ENCODE measurements at places on chromosomes 5 and 9. TPM values are rescaled to one million over a fixed set of nuclear protein-coding genes. Genes with fewer than 3 reads are reported as not detected.

- DNase-seq = peak; percentile 10
Observed at GRCh38 chr9:23849379-23850035, 23.5 kb upstream of the ELAVL2 start.

DNA sequence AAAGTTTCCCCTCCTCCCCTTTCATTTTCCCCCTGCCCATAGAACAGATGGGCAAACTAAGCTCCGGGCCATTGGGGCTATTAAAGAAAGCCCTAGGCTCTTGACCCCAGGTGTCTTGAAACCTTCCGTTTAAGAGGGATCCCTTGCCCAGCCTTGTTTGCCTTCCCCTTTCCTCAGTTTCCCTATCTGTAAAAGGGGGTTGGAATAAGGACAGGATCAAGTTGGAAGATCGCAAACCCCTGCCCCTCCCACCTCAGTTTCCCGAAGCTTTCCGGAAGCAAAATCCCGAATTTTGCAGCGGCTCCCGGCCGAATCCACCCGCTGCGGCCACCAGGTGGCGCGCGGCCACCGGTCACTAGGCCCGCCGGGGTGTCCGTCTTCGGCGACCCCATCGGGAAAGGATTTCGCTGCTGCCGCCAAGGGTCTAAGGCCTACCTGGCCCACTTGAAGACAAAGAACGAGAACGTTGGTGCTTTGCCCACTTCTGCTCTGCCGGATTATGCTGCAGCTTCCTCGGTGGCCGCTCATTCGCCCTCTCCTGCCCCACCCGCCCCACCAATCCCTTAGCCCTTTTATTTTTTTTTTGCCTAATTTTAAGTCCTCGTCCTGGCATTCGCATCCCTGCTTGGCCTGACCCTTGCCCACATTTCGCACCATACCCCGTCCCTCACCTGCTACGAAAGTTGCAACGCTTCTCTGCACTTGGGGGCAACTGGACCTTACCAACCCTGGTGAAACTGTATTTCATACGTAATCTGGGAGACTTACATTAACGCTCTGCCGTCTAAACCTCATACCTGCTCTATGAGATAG lies 962 bp upstream of the NR6A1 start:
- peak; percentile 75 for DNase-seq

- DNase-seq = peak; percentile 98
Observed at GRCh38 chr5:170522211-170523141, 18.7 kb downstream of the KCNIP1 start.

- no peak for DNase-seq
Observed at GRCh38 chr5:108467563-108467962, 85.7 kb upstream of the FBXL17 start.

DNA sequence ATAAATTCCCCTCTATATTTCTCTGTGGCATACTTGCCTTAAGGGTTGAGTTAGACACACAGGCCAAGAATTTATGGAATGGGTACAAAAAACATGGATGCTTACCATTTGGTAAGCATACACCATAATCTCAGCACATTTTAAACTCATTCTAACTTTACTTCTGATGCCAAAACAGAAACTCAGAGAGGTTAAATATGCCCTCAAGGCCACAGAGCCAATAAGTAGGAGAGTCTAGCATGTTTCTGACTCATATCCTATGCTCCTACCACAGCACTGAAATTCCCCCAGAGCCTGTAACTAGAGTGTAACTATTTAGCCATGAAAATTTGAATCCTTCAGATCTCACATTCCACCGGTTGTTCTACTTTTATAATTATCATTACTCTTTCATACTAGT lies 559.7 kb downstream of the ACTL7B start:
- DNase-seq = peak; percentile 35

GRCh38 chr9:26955222-26955903 lies 849 bp upstream of the IFT74 start:
- peak; percentile 13 for DNase-seq

- no peak for DNase-seq
Observed at GRCh38 chr5:157835041-157835440, 23.9 kb downstream of the CLINT1 start.

GRCh38 chr5:55223812-55224240 lies 3.3 kb downstream of the MCIDAS start:
- DNase-seq = no peak

GRCh38 chr9:76203373-76203772 lies 190.9 kb downstream of the RFK start:
- DNase-seq = no peak

- DNase-seq = no peak
Observed at GRCh38 chr9:2126331-2126803, 111.2 kb downstream of the SMARCA2 start.

DNA sequence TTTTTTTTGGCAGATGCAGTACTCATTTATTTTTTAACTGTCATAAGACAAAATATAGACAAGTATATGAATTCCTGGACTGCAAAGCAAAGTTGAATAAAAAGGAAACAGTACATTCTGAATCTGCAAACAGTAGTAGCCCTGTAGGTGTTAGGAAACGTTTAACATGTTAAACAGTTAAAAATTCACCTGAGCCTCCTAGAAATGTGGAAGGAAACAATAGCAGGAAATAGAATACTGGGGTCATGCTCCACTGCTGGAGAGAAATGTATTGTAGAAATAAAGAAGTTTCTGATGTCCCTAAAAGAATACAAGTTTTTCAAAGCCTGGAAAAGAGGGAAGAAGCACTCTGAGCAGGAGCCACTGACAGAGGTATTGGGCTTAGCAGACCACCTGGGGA lies 866.0 kb downstream of the PTPRD start:
- no peak for DNase-seq

GRCh38 chr9:81108821-81109220 lies 580.5 kb downstream of the TLE1 start:
- peak; percentile 23 for DNase-seq

Gene EPB41L4A
- 1.2 TPM for total RNA-seq

Gene CTXN3
- total RNA-seq = not detected

Gene ANKRD33B
- total RNA-seq = 1.2 TPM

Gene PCDHGB4
- 0.07 TPM for total RNA-seq

Gene CDX1
- total RNA-seq = not detected

Gene ANKRD55
- not detected for total RNA-seq

Gene TMOD1
- total RNA-seq = 0.81 TPM

Gene ADAMTS19
- not detected for total RNA-seq
